Hematopoietic multipotent progenitor cell treated with erythropoietin and hydrocortisone succinate and interleukin-3 and kit ligand, for 6 days (in vitro differentiated cells): ENCODE measurements at places on chromosomes 12 and 14.

DNA sequence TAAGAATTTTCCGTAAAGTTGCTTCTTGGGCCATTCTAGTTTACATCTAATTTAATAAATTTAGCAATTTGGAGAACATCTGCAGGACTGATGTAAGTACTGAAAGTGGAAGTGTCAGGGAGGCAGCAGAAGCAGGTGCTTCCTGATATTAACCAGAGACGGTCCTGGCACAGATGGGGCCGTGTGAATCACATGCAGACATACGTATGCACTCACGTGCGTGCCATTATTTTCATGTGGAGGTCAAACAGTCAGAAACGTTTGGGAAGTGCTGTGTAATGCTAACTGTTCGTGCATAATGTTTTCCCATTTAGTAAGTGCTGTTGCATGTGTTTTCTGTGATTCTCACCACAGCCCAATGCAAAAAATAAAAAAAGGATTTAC lies 87.8 kb upstream of the DYNC1H1 start:
- DNase-seq: peak; percentile 94

DNA sequence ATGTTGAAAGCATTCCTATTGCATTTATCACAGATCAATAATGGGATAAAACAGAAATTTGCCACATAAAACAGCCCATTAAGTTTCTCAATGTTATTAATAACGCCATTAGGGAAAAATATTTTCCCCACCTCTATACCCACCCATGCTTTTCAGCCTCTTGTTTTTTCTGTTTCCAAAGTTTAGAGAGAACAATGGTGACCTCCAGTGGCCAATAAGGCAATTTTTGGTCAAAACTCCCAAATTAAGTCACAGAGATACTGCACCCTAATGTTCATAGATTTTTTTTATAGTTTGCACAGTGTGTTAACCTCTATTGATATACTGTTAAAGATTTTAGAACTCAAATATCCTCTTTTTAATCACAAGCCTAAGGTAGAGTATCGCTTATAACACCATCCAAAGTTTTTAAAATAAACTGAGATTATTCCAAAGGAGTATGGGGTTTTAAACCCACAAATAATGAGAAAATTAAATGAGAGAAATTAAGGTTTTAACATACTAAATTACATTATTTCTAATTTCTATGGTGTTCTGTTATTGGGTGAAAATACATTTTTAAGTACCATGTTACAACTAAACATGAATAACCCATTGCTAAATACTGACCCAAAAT lies 184.7 kb upstream of the DCN start:
- DNase-seq: peak; percentile 46

DNA sequence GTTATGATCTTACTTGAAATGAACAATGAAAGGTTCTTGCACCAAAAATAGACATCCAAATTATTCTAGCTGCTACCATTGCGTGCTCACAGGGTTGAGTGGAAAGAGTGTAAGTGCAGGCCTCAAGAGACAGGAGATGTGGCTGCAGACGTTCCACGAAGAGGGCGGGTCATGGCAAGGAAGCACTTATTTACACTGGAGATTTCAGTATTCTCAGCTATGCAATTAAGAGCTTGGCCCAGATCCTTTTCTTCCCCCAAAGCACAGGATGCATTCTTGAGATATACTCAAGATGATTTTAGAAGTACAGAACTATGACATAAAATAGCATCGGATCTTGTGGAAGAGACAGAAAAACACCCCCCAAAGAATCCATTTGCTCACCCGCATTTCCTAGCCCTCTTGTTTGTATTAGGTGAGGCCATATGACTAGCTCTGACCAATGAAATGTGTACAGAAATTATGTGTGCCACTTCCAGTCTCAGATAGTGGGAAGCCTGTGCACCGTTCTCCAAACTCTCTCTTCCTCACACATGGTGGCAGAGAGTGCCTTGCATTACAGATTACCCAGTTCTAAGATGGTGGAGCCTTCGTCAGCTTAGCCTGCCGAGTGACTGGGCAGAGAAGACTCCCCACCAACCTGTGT lies 261.4 kb downstream of the TTC8 start:
- no peak for DNase-seq

GRCh38 chr14:55126932-55127459 lies 2.1 kb upstream of the LGALS3 start:
- no peak for DNase-seq

DNA sequence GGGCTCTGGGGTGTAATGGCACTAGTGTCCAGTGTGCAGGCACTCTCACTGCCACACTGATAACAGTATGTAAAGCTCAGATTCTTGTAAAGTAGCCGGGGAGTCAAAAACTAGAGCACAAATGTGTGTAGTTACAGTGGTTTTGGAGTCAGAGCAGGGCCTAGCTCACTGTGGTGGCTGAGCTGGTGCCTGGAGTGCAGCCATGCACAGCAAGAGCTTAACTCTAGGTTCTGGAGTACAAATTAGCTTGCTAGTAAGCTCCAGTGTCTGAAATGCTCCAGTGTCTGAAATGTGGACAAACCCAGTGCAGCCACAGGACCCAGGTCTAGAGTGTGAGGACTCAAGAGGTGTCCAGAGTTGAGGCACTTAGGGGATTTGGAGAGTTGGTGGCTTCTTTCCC lies 149.2 kb downstream of the MSRB3 start:
- DNase-seq: no peak

DNA sequence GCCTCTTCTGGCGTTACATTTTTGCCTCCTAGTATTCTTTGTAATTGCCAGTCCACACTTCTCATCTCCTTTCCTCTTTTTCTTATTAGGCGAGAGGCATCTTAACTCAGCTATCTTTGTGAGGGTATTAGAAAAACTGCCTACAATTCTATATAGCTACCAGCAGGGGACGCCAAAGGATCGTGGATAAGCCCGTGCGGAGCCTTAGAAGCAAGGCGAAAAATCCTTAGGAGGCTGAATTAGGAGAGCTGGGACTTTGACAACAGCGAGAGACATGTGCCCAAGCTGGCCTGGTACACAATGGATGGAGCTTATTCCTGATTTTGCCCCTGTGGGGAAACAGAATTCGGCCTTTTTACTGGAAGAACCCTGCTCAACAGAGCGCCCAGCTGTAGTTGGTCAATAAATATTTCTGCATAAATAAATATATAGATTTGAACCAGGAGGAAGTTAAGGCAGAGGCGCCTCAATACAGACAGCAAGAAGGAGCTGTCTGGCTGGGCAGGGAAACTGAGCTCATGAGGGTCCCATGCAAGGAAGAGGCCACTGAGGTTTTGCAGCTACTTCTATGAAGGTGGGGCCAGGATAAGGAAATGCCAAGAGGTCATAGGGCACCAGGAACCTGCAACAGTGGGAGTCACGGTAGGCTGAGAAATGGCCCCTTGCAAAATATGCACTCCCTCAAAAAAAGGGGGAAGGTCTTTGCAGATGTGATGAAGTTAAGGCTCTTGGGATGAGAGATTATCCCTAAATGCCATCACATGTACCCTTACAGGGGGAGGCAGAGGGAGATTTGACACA lies 14.6 kb upstream of the RBM19 start:
- DNase-seq: peak; percentile 83

GRCh38 chr14:77037938-77038568 lies 9.5 kb upstream of the IRF2BPL start:
- no peak for DNase-seq

DNA sequence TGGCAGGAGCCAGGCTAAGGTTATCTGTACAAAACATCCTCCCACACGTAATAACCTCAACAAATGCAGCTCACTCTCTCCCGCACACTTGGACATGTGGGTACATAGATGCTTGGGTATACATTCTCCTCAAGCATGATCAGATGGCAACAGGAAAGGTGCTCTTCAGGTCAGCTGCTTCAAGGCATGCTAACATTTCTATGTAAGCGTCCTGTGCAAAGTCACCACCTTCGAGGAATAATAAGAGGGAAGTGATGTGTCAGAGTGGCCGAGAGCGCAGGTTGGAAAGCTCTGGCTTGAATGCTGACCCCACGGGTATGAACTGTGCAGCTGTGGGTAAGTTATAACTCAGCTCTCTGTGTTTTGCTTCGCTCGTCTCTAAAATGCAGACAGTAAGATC lies 24.2 kb upstream of the SLC6A12 start:
- no peak for DNase-seq

DNA sequence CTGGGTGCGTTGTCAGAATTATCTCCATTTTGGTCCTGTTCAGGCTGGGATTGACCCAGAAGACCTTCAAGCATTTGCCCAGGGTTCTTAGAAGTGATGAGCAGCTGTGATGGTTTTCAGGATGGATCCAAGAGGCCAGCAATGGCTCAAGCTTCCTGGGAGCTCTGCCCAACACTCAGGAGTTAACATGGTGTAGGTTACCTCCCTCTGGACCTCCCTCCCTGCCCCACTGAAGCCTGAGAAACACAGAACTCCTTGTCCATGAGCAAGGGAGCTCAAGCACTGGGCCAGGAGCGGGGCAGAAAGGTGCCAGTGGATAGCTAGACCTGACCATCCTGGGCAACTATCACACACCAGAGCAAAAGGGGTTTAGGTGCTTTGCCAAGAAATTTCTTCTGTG lies 148.4 kb upstream of the FKBP4 start:
- DNase-seq: no peak

DNA sequence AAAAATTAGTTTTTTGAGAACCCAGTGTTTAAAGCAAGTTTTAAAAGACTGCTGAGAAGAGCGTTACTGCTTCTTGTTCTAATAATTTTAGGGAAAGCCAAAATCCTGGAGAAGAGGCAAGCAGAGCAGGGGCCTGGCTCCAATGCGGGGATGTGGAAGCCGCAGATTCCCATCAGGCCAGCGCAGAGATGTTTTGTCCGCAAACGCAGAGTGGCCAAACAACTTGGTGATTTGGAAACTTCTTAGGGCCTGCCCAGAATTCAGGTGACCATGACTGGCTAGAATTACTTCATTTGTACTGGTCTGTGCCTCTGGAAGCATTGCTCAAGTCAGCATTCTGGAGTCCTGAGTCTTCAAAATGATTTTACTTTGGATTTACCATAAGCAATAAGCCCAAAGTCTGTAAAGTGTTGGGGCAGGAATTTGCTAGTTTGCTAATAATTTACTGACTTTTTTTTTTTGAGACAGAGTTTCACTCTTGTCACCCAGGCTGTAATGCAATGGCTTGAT lies 208.4 kb downstream of the PPM1H start:
- no peak for DNase-seq

GRCh38 chr12:47556261-47557030 lies 149.4 kb downstream of the RPAP3 start:
- DNase-seq: no peak

- DNase-seq: no peak
Measured at GRCh38 chr12:52524898-52525591, 4.9 kb upstream of the KRT5 start.

- peak; percentile 38 for DNase-seq
Measured at GRCh38 chr12:6821591-6822425, at the start of gene GPR162. TSS of gene GPR162 (plus strand) at chr12:6821821. CDS start at chr12:6823899, 2,078 bp downstream.

DNA sequence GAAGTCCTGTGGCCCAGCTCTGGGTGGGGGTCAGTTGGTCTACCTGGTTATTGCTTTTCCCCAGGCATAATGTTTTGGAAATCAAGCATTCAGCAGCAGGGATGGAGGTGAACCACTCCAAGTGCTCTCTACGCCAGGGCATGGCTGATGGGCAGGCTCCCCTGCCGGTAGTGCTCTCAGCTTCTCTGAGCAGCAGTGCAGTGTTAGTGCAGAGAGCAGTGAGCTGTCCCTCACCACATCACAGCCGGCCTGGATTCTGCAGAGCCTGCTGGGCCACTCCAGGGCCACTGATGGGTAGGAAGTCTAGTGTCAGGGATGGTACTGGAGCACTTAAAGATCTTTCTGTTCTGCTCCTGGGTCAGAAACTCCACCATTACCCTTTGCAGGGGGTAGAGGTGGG lies 151.1 kb downstream of the CALM1 start:
- no peak for DNase-seq

- no peak for DNase-seq
Measured at GRCh38 chr14:66069036-66069435, 417.1 kb upstream of the CCDC196 start.

- peak; percentile 89 for DNase-seq
Measured at GRCh38 chr12:123237646-123238329, 4.6 kb downstream of the MTRFR start.

GRCh38 chr14:102785595-102785963 lies 8.3 kb downstream of the TRAF3 start:
- DNase-seq: no peak

GRCh38 chr12:54629925-54630324 lies 4.8 kb downstream of the LACRT start:
- no peak for DNase-seq

- no peak for DNase-seq
Measured at GRCh38 chr12:67735868-67736267, 87.3 kb downstream of the DYRK2 start.

GRCh38 chr12:14655284-14655683 lies 41.1 kb downstream of the GUCY2C start:
- DNase-seq: no peak

DNA sequence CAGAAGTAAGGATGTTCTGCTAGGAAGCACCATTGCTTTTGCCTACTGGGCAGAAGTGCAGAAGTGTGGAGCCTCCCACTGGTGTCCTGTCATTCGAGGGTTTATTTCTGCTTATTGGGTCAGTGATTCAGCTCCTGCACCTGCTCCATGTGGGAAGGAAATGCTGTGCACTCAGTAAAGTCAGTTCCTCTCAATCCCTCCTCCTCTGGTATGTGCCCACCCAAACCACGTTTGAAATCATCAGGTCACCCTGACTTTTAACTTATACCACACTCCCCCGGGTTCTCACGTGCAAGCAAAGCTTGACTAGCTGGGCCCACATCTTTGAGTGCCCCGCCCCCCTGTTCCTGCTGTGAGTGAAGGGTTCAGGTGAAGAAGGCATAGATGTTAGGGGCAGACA lies 223.7 kb downstream of the CHST11 start:
- DNase-seq: no peak

- no peak for DNase-seq
Measured at GRCh38 chr12:65508276-65509035, 230.0 kb downstream of the MSRB3 start.
